ENCODE measurements at places on chromosomes 1 and 21. TPM values are rescaled to one million over a fixed set of nuclear protein-coding genes. Genes with fewer than 3 reads are reported as not detected.

The KIAA0040 gene
- 24.3 TPM for total RNA-seq

The LCE2B gene
- not detected for total RNA-seq

The S100A1 gene
- not detected for total RNA-seq

The TBX19 gene
- total RNA-seq: 3.3 TPM

The RRP1 gene
- 37.2 TPM for total RNA-seq

The CD1D gene
- 0.86 TPM for total RNA-seq

The ADAM15 gene
- 103 TPM for total RNA-seq

The TSPAN2 gene
- 6.0 TPM for total RNA-seq

The TESK2 gene
- total RNA-seq: 2.3 TPM

The PRRX1 gene
- total RNA-seq: 1.8 TPM

The MPL gene
- 0.73 TPM for total RNA-seq

The OR2T35 gene
- total RNA-seq: not detected

The FMO3 gene
- not detected for total RNA-seq

The VSIG8 gene
- not detected for total RNA-seq

The NR0B2 gene
- total RNA-seq: 0.32 TPM

The KRTAP21-2 gene
- not detected for total RNA-seq

The ST7L gene
- total RNA-seq: 15.9 TPM

The OR2T11 gene
- not detected for total RNA-seq

The CNKSR1 gene
- total RNA-seq: 28.1 TPM

The SLC30A2 gene
- total RNA-seq: not detected

The RPTN gene
- total RNA-seq: not detected

The LCK gene
- total RNA-seq: 0.88 TPM

The EMC1 gene
- total RNA-seq: 53.4 TPM

The ARHGAP29 gene
- total RNA-seq: 62.6 TPM

The RGS8 gene
- not detected for total RNA-seq

The KRTAP27-1 gene
- total RNA-seq: not detected

The USH2A gene
- total RNA-seq: not detected

The C8A gene
- total RNA-seq: not detected

The DDOST gene
- 278 TPM for total RNA-seq

The MXRA8 gene
- total RNA-seq: not detected

The LRRC71 gene
- not detected for total RNA-seq

The RXFP4 gene
- total RNA-seq: not detected

The UMODL1 gene
- total RNA-seq: 0.22 TPM

The LAMC1 gene
- total RNA-seq: 368 TPM

The BROX gene
- total RNA-seq: 56.8 TPM

The TMEM234 gene
- 31.6 TPM for total RNA-seq

The OR10J1 gene
- total RNA-seq: not detected

The ARHGEF16 gene
- total RNA-seq: 28.0 TPM

The SDCCAG8 gene
- 67.3 TPM for total RNA-seq

The MTF1 gene
- 34.3 TPM for total RNA-seq

The ARF1 gene
- total RNA-seq: 512 TPM
